ENCODE measurements at places on chromosomes 1 and 21.
A peak's percentile ranks its signal among the peaks of the same experiment; 100 is the strongest.

GRCh38 chr1:25871704-25872494 is 3.6 kb downstream of the PAQR7 start:
- H3K4me3 ChIP-seq = no peak overlapping the region
- no peaks in the 10 kb centered on the region for H3K36me3 ChIP-seq
- DNase-seq = no peak
- peaks cover 6% of the 10 kb centered on the region for H3K4me1 ChIP-seq

GRCh38 chr21:26320596-26320995 is 150.0 kb upstream of the APP start:
- no peaks in the 10 kb centered on the region for H3K27me3 ChIP-seq
- H3K27ac ChIP-seq = no peak overlapping the region
- H3K4me1 ChIP-seq = no peaks in the 10 kb centered on the region
- DNase-seq = no peak

GRCh38 chr1:200778766-200779165 is 40.1 kb downstream of the CAMSAP2 start:
- no peak overlapping the region for H3K4me3 ChIP-seq
- H3K4me1 ChIP-seq = no peaks in the 10 kb centered on the region
- no peak overlapping the region for H3K27ac ChIP-seq
- H3K27me3 ChIP-seq = no peaks in the 10 kb centered on the region
- no peak for DNase-seq
- H3K36me3 ChIP-seq = no peaks in the 10 kb centered on the region

GRCh38 chr1:43586136-43586731 is 55.6 kb downstream of the PTPRF start:
- H3K4me3 ChIP-seq = no peak overlapping the region
- no peak overlapping the region for H3K27ac ChIP-seq
- H3K36me3 ChIP-seq = no peaks in the 10 kb centered on the region
- DNase-seq = no peak
- peaks cover 10% of the 10 kb centered on the region for H3K27me3 ChIP-seq

DNA sequence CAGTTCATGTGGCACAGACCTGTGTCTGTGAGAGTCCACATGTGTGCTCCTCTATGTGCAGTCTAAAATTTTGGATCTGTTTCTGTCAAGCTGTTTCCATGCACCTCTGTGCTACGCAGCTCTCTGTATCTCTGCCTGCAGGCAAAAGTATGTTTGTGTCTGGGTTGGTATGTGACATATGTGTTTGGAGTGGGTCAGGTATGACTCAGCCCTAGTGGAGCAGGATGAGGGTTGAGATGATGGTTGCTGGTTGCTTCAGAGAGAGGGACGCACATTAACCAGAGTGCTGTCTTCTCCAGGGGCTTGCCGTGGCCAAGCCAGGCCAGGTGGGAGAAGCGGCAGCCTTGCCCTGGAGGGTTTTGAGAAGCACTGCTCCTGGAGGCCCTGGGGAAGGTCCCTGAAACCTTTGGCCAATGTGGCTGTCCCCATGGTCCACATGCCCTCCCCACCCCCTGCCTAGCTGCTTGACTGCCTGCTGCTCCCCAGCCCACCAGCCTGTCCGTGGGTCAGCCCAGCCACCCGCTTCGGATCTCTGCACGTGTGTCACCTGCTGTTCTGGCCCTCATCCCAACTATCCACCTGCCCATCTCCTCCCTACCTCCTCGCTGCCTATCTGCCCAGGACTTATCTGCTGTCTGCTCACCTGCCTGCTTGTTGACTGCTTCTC is 4.1 kb upstream of the EVA1B start:
- peak overlapping the region; percentile 29 for H3K27ac ChIP-seq
- DNase-seq = no peak
- H3K36me3 ChIP-seq = peaks cover 7% of the 10 kb centered on the region

DNA sequence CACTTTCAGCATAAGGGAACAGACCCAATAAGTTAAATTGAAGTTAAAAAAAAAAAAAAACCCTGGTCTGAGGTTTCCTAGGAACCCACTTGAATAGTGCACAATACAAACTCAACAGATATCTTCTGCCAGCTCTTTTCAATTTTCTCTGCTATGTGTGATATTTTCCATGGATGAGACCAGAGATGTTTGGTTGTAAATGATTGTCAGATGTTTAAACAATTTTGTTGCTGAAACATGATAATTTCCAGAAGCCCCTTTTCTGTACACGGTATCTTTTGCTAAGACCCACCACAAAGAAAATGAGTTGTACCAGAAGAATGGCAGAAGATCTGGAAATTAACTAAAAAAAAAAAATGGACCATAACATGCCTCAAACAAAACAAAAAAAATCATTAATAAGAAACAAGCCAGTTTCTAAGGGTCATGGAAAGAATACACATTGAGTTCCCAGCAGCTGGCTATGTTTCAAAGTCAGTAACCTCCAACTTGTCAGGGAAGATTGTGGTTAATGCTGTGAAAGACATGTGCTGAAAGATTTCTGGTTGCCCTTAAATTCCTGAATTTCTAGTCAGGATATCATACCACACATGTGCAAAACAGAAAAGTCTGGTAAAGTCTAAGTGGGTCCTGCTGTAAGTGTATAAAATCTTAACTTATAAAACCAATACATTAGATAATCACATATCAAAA is 35.6 kb upstream of the MGST3 start:
- H3K4me3 ChIP-seq = no peak overlapping the region
- H3K27me3 ChIP-seq = peaks cover 31% of the 10 kb centered on the region
- H3K36me3 ChIP-seq = peaks cover 16% of the 10 kb centered on the region
- H3K4me1 ChIP-seq = peaks cover 22% of the 10 kb centered on the region
- DNase-seq = no peak

GRCh38 chr1:19922015-19922688 is 1.3 kb downstream of the PLA2G2E start:
- peaks cover 2% of the 10 kb centered on the region for H3K4me1 ChIP-seq
- no peaks in the 10 kb centered on the region for H3K36me3 ChIP-seq
- no peak overlapping the region for H3K27ac ChIP-seq
- H3K27me3 ChIP-seq = peaks cover 10% of the 10 kb centered on the region
- DNase-seq = no peak
- H3K4me3 ChIP-seq = no peak overlapping the region

DNA sequence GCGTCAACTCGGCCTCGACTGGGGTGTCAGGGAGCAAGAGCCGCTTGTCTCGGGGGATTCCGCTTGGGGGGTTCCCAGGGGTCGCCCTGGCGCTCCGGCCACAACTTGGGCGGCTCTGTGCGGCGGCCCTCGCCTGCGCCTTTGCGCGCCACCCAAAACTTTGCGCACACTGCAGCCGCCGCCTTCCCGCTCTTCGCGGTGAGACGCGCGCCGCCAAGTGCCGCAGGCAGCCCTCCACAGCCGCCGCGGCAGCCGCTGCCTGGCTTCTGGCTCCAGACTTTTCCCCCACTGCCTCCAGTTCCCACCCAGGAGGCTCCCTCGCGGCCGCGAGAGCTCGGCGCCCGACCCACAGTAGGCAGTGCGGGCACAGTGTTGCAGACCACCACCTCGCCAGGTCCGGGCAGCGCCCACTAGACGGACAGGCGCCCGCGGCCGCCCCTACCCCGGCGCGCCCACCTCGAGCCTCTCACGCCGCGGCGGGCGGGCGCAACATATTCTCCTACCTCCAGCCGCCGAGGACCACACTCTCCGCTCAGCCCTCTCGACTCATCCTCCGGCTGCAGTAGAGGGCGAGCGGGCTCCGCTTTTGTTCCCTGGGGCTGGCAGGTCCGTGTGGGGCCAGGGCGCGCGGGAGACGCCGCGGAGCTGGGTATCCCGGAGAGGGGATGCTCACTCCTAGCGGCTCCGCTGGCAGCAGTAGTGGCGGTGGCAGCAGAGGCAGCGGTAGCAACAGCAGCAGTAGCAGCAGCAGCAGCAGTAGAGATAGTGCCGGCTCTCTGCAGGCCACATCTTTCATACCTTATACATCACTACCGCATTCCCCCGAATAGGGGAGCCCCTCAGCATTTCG is 296.6 kb downstream of the OMA1 start:
- H3K4me1 ChIP-seq = peaks cover 6% of the 10 kb centered on the region
- no peak for DNase-seq
- H3K4me3 ChIP-seq = peak overlapping the region; percentile 66
- H3K27ac ChIP-seq = no peak overlapping the region
- peaks cover 28% of the 10 kb centered on the region for H3K27me3 ChIP-seq

DNA sequence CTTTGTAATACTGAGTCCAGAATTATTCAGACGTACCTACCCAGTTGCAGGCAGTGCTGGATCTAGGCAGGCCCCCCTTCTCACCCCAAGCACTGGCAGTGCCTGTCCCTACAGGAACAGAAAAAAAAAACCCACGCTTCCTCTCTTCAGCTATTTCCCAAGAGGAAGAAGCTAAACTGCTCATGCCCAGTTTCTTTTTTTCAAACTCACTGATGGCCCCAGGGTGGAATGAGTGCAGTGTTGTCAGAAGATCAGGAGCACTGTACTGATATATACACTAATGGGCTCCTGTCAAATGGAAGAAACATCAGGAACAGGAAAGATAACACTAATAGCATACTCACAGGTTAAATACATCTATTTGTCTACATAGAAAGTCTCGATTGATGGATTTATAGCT is 28.2 kb upstream of the DOCK7 start:
- no peak for DNase-seq
- no peak overlapping the region for H3K27ac ChIP-seq
- no peaks in the 10 kb centered on the region for H3K4me1 ChIP-seq
- H3K27me3 ChIP-seq = peaks cover 12% of the 10 kb centered on the region
- no peaks in the 10 kb centered on the region for H3K36me3 ChIP-seq

- no peak overlapping the region for H3K27ac ChIP-seq
- peaks cover 4% of the 10 kb centered on the region for H3K36me3 ChIP-seq
- no peak overlapping the region for H3K4me3 ChIP-seq
- H3K4me1 ChIP-seq = no peaks in the 10 kb centered on the region
- DNase-seq = no peak
These were observed 122.3 kb upstream of the TMPRSS2 start for GRCh38 chr21:41630249-41630648.

- peaks cover 69% of the 10 kb centered on the region for H3K36me3 ChIP-seq
- no peak for DNase-seq
- H3K27me3 ChIP-seq = no peaks in the 10 kb centered on the region
- no peak overlapping the region for H3K4me3 ChIP-seq
- no peak overlapping the region for H3K27ac ChIP-seq
- peaks cover 7% of the 10 kb centered on the region for H3K4me1 ChIP-seq
These were observed 7.4 kb downstream of the SMIM1 start for GRCh38 chr1:3779912-3780416.

GRCh38 chr1:48422009-48422408 is 50.0 kb downstream of the SPATA6 start:
- H3K4me1 ChIP-seq = no peaks in the 10 kb centered on the region
- H3K27ac ChIP-seq = no peak overlapping the region
- DNase-seq = no peak
- no peaks in the 10 kb centered on the region for H3K36me3 ChIP-seq
- no peak overlapping the region for H3K4me3 ChIP-seq
- H3K27me3 ChIP-seq = no peaks in the 10 kb centered on the region

DNA sequence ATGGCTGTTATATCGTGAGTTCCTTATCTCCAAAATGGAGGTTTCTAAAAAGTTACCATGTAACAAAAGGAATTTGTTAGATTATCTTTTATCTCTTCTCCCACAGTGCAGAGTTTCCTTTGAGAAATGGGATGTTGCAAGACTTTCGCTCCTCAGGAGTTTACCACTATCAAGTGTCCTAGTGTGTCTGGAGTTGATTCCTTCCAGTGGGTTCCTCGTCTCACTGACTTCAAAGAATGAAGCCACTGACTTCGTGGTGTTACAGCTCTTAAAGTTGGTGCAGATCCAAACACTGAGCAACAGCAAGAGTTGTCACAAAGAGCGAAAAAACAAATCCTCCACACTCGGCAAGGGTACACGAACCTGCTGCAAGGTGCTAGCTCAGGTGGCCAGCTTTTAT is 37.0 kb downstream of the SPAG17 start:
- H3K27ac ChIP-seq = no peak overlapping the region
- H3K27me3 ChIP-seq = no peaks in the 10 kb centered on the region
- DNase-seq = no peak
- peaks cover 3% of the 10 kb centered on the region for H3K36me3 ChIP-seq

GRCh38 chr1:204990059-204990664 is 52.9 kb upstream of the CNTN2 start:
- DNase-seq = no peak
- H3K27ac ChIP-seq = no peak overlapping the region
- H3K4me3 ChIP-seq = no peak overlapping the region
- no peaks in the 10 kb centered on the region for H3K36me3 ChIP-seq

DNA sequence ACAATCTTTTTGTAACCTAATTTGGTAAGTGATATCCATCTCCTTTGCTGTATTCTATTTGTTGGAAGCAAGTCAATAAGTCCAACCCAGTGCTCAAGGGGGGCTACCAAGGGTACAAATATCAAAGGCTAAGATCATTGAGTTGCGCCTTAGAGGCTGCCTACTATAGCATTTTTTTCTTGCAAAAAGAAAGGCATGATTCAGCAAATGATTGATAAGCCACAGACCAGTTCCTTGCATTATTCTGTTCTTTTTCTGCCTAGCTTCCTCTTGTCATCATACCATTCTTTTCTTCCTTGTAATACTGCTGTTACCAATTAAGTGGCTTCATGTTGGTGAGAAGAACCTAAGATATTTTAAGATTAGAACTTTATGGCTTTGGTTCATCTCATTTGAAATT is 29.8 kb upstream of the BARHL2 start:
- no peaks in the 10 kb centered on the region for H3K36me3 ChIP-seq
- no peak overlapping the region for H3K27ac ChIP-seq
- no peak for DNase-seq
- no peak overlapping the region for H3K4me3 ChIP-seq
- no peaks in the 10 kb centered on the region for H3K4me1 ChIP-seq
- peaks cover 26% of the 10 kb centered on the region for H3K27me3 ChIP-seq

DNA sequence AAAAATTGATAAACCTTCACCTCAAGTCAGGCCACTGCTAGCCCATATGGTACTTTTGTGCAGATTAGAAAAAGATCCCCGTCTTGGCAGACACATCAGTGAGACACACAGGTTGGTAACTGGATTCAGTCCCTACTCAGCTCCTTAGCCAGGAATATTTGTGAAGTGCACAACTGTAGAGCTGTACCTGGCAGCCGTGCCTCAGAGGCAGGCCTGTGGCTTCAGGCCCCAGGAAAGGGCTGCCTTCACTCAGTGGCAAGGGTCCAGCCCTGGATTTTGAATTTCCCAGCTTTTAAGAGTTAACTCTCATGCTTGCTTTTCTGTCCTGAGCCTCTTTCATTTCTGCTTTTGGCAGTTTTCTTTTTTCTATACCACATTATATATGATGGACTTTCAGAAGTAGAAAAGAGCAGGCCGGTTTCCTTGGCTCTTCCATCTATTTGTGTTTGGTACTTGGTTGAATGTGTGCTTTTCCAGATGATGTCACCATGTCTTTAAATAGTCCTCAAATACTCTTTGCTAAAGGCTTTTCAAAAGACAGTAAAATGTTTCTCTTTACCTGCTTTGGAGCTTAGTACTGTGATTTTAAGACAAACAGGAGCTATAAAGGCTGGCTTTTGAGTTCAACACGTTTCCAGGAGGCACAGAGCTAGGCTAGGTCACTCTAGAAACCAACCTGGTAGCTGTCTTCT is 186.6 kb downstream of the AK5 start:
- H3K27me3 ChIP-seq = peaks cover 19% of the 10 kb centered on the region
- H3K4me3 ChIP-seq = no peak overlapping the region
- H3K36me3 ChIP-seq = no peaks in the 10 kb centered on the region
- DNase-seq = no peak
- H3K4me1 ChIP-seq = no peaks in the 10 kb centered on the region
- H3K27ac ChIP-seq = peak overlapping the region; percentile 38

GRCh38 chr1:4224684-4225467 is 324.8 kb upstream of the C1orf174 start:
- no peak overlapping the region for H3K4me3 ChIP-seq
- no peak overlapping the region for H3K27ac ChIP-seq
- H3K36me3 ChIP-seq = peaks cover 4% of the 10 kb centered on the region
- H3K27me3 ChIP-seq = peaks cover 27% of the 10 kb centered on the region
- no peaks in the 10 kb centered on the region for H3K4me1 ChIP-seq
- no peak for DNase-seq

GRCh38 chr1:175037416-175037815 is 14.2 kb upstream of the MRPS14 start:
- no peaks in the 10 kb centered on the region for H3K4me1 ChIP-seq
- no peaks in the 10 kb centered on the region for H3K36me3 ChIP-seq
- no peak overlapping the region for H3K4me3 ChIP-seq
- H3K27ac ChIP-seq = no peak overlapping the region
- no peak for DNase-seq

All from effector memory CD8-positive, alpha-beta T cell (primary cell).